ENCODE measurements at places on chromosomes 6 and 20.

GRCh38 chr6:100184473-100184872 lies 190.4 kb upstream of the MCHR2 start:
- no peak for DNase-seq

DNA sequence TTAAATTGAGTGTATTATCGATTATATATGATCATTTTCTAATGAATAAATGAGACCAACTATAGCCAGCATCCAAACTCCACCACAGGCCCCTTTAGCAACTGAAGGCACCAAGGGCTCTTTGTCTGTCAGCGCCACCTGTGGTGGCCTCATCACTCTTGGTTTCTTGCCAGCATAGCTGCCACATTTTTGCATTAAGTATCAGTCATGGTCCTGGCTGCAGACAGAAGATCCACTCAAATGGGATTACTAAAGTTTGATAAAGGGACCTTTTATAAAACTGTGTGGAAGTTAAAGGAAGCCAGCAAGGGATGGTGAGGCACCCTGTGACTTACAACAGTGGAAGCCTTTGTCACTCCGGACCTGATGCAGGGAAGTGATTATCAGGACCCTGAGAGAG lies 162.9 kb downstream of the C6orf118 start:
- DNase-seq = no peak

DNA sequence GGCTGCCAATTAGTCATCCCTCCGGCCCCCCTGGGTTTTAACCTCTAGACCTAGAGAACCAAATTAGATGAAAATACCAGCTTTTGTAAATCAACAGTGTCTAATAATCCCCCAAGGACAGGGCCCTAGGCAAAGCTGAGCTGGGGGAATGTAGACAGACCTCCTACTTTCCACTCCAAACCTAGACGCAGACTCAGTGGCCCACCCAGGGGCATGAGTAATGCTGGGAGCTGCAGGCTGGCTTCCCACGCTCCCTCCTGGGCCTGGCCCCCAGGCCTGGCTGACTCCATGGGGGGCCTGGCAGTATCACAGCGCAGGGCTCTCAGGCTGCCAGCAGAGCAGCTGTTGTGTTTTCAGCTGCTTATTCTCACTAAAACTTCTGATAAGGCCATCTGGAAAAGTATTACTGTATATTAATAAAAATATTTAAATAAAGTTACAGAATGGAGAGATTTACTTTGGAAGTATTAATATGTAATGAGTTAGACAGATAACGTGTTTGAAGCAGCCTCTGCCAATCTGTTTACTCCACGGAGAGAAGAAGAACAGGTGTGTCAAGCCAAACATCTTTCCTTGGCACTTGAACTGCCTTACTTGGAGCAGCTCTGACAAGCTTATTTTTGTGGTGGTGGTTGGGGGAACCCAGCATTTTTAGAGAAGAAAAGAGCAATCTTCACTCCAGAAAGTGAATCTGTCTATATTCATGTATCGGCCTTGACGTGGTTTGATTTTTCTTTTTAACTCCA lies 144.0 kb upstream of the AGPAT4 start:
- DNase-seq = peak; percentile 83

GRCh38 chr6:160455081-160455480 lies 106.9 kb downstream of the SLC22A3 start:
- no peak for DNase-seq

DNA sequence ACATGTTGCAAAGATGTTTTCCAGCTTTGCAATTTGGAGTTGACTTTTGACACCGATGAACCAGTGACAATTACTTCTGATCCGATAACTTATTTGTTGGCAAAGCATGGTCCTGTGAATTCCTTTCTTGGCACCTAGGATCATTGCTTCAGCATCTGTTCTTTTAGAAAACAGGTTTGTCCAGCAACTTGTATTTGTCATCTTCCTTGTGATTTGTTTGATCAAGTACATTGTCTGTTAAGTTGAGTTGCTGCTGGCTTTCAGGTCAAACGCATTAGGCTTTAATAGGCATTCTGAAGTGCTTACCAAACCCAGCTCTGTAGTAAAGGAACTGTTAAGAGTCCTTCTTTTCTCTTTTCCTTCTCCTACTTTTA lies 192.4 kb upstream of the ZNF217 start:
- no peak for DNase-seq

- DNase-seq = no peak
These were observed 2.4 kb upstream of the PFDN4 start for GRCh38 chr20:54205450-54205849.

GRCh38 chr20:54197621-54198604 lies 10.0 kb upstream of the PFDN4 start:
- no peak for DNase-seq

DNA sequence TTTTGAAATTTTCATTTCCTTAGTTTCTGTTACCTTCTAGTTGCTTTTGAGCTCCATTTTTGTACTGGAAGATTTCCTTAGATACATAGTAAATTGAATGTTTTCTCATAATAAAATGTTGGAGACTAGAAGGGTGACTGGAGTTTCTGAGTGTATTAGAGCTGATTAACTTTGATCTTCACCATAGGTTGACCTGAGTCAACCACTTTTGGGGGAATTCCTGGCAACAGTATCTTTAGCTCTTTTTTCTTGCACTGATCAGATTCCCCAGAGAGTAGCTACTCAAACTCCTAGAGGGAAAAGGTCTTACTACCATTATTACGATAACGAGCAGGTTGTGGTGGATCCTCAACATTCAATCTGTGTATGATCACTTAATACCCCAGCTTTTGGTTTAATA lies 72.7 kb downstream of the KHDC1L start:
- no peak for DNase-seq

GRCh38 chr6:127967708-127968107 lies 66.8 kb upstream of the THEMIS start:
- no peak for DNase-seq

DNA sequence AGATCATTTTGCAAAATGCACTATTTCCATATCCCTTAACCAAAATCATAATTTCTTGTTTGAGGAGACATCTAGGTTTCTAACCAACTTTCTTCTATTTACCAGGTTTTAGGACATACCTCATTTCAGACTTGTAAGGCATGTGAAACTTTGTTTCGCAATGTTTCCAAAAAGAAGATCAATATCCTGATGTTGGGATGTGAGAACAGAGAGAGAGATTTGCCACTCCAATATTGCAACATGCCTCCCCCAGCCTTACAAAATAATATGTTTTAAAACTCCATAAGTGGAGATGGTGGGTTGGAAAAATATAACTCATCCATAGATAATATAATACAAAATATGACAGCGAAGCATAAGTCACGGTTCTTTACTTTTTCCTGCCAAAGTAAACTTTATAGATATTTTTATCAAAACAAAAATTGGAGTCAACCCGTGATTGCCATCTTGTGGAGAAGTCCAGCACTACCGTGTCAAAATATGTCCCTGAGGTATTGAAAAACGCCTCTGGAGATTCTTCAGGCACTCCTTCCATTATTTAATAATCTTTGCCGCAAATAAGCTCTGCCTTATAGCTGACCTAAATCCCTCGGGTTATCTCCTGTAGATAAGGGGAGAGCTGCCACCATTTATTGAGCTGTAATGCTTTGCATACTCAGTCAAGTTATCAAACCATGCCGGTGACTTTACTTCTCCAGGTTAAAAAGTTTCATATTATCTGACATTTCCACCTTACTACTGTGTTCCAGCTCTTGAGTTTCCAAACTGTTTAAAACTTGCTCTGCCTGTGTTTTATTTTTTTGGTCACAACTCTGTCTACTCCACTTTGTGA lies 534.2 kb downstream of the HACE1 start:
- peak; percentile 41 for DNase-seq

DNA sequence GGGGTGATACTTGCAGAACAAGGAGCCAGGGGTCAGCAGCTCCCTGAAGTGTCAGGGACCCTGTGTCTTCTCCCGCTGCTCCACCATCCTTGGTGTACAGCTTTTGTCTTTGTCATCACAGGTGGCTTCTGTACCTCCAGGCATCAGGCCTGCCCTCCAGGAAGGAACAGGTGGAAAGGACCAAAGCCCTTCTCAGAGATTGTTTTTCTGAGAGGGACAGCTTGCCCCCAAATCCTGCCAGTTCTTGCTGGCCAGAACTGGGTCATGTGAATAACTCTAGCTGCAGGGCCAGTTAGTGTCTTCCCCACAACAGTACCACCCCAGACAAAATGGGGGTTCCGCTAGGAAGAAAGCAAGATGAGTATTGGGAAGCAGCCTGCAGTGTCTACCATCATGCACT lies 31.4 kb downstream of the SNPH start:
- no peak for DNase-seq

GRCh38 chr20:57514273-57514751 lies 10.6 kb downstream of the CTCFL start:
- peak; percentile 67 for DNase-seq

- peak; percentile 36 for DNase-seq
These were observed 3.1 kb downstream of the ZCCHC3 start for GRCh38 chr20:300345-300990.

GRCh38 chr6:129440691-129441090 lies 269.3 kb downstream of the ARHGAP18 start:
- DNase-seq = no peak

DNA sequence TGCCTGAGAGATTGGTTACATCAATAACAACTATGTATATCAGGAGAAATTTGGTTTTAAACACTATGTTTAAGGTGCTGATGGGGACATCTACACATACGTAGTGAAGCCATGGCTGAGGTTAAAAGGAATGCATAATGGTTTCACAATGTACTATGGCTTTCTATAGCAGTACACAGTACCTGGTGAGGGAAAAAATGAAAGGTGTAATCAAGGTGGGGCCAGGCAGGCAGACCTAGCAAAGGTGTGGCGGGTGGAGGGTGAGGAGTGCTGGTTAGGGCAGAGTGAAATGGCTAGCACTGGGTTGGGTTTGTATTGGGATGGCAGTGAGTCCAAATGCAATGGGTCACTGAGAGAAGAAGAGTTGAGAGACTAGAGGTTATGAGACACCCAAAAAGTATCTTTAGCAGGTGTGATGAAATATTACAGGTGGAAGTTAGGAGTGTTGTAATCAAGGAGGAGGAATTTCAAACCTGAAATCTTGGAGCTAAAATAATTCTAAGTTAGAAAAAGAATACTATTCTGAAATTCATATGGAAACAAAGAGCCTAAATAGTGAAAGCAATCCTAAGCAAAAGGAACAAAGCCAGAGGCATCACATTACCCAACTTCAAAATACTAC lies 22.3 kb downstream of the PAQR8 start:
- no peak for DNase-seq

DNA sequence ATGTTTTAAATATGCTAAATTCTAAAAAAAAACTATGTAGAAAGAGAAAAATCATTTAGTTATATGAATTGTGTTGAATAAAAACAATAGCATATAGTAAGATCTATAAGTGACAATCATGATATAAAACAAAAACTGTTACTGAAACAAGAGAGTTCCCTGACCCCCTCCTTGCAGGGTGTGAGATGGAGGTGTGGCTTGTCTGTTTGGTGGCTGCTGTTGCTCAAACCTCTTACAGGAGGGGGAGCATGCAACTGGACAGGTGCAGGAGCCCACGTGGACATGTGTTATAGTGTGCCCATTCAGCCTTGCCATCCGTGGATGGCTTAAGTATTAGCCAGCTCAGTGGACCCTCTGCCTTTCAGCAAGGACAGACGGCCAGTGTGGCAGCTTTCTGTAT lies 206.7 kb downstream of the MOXD1 start:
- DNase-seq = no peak

DNA sequence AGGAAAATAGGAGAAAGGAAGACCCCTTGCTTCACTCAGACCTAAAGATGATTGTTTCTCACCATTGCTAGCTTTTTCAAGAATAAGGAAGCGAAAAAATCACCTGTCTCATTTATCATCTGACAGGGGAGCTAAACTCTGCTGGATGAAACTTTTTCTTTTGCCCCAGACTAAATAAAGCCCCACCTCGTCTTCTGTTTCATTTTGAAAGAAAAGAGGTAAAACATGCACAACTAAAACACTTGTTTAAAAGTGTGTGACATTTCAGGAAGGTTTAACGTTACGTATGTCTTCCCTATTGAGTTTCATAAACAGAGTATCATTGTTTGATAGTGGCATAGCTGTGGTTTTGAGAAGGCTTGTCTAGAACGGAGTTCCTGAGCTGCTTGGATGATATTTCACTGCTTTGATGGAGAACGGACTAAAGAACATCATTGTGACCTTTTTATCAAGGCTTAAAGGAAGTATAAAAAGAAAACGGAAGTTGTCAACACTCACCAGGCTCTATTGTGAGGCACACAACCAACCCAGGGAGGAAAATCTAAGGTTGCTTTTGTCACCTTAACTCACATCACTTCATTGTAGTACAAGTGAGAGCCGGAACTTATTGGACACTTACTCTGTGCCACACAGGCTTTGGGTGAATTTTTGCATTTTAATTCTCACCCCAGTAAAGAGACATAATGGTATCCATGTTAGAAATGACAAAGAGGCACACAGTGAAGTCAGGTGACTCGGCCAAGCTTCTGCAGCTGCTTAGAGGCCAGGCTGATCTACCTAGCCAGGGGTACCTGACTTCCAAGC lies 29.5 kb downstream of the TSHZ2 start:
- peak; percentile 41 for DNase-seq

- DNase-seq = no peak
These were observed 741 bp downstream of the PTPN1 start for GRCh38 chr20:50510706-50511542.

DNA sequence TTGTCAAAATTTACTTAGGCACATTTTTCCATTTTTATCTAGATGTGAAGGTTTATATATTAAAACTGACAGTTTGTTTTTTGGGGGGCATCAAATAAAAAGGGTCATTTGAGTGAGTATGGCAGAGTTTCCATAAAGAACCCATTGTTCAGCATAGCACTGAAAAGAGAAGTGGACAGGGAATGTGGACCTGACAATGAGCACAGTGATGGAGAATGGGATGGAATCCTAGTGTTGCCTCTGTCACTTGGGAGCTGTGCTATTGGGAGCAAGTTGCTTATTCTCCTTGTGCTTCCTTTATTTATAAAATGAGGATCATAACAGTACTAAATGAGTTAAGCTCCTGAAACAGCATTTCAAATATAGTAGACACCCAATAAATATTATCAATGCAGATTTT lies 130.7 kb upstream of the SIM1 start:
- DNase-seq = no peak

GRCh38 chr6:146267946-146268345 lies 239.1 kb downstream of the GRM1 start:
- DNase-seq = no peak

All from mesenchymal stem cell (in vitro differentiated cells and primary cell).